ENCODE measurements at places on chromosomes 1 and 21.

GRCh38 chr1:178529364-178530036 is 16.6 kb downstream of the TEX35 start:
- no peak for DNase-seq

GRCh38 chr1:161200421-161200991 is 1.7 kb upstream of the ADAMTS4 start:
- no peak for DNase-seq

- no peak for DNase-seq
Observed at GRCh38 chr21:45019076-45019886, 55.1 kb upstream of the ADARB1 start.

DNA sequence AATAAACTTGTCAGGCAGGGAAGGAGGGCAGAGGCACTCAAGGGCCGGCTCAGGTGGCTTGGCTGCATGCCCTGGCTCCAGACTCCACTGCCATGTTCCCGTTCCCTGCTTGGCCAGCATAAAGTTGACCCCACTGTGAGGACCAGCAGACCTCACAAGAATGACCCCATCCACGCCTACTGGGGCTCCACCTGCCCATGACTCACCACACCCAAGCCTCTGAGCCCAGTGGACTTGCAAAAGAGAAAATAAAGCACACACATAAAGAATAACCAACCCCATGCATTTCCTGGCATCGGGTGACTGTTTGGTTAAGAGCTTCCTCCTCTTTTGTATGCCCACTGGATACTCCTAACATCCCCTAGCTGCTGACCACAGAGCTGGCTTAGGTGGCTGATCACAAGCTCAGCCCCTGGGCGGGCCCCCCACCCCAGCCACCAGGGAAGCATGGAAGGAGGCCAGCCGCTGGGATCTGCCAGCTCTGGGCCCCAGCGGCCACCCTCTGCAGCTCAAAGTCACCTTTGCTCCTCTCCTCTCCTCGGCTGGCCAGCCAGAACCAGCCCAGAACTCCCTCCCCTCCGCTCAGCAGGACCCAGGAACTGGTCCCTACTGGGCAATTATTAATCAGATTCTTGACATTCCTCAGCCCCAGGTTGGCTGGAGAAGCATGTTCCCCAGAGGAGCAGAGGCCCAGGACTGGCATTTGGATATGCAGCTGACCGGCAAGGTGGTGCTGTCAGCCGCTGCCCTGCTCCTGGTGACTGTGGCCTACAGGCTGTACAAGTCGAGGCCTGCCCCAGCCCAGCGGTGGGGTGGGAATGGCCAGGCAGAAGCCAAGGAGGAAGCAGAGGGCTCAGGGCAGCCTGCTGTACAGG is at the start of gene KLHDC7A:
Gene KLHDC7A, plus strand, starts transcription at position 616 of the 875 bp plus-strand sequence. Its CDS starts 52 bp downstream, at position 668.
- no peak for DNase-seq

DNA sequence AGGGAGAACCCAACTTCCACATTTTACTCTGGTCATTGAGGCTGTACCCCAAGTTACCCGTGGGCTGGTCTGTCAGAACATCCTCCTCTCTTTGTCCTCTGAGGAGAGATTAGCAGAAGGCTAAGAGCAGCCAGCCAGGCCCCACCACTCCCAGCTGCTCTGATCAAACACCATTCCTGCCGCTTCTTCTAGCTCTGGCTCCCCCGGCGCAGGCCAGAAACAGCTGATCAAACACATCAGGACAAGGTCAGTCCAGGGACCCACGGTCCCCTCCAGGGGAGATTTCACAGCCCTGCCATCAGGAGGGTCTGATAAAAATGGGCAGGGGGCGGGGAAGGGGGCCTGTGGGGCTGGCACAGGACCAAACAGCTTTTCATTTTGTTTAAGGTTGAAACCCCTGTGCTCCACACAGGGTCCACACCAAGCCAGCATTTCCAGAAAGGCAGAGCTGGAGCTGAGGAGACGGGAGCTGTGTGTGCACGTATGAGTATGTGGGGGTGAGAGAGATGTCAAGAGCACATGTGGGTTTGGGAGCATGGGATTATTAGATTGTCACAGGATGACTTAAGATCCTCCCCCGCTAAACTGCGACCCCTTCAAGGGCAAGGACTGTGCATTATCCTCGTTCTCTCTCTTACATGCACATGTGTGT is 29.9 kb upstream of the EPHA8 start:
- DNase-seq: no peak

DNA sequence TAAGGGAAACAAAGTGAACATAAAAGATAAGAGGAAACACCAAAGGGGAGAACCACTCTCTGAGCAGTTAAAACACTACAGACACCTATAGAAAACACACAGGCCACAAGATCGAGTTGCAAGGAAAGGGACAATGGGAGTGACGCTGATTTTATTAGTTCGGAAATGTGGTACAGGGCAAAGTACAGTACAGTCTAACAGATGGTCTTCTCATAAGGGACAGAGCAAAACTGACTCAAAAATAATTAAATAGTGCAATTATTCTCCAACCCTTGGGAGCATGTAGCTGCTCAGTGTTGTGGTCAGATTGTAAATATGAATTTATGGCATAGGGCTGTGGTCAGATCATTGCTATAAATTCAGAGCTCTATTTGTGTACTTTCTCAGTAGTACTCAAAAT is 352.0 kb downstream of the USH2A start:
- no peak for DNase-seq

DNA sequence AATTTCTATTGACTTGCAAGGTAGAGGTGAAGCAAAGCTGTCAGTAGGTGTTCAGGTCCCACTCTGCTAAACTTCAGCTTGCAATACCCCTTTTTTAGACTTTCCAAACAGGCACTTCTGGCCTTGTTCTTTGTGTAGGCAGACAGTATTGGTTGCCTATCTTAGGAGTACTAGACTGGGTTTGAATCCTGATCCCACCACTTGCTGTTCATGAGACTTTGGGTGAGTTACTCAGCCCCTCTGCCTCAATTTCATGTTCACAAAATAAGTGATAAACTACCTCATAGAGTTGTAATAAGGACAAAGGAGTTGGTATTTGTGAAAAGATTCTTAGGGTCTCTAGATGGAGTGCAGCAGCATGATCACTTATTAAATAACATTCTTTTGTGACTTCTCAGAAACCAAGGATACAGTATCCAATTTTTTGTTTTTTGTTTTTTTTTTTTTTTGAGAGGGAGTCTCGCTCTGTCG is 5.2 kb downstream of the RCC1 start:
- DNase-seq: no peak

GRCh38 chr1:212234431-212235395 is 50.5 kb upstream of the PPP2R5A start:
- DNase-seq: peak; percentile 28

DNA sequence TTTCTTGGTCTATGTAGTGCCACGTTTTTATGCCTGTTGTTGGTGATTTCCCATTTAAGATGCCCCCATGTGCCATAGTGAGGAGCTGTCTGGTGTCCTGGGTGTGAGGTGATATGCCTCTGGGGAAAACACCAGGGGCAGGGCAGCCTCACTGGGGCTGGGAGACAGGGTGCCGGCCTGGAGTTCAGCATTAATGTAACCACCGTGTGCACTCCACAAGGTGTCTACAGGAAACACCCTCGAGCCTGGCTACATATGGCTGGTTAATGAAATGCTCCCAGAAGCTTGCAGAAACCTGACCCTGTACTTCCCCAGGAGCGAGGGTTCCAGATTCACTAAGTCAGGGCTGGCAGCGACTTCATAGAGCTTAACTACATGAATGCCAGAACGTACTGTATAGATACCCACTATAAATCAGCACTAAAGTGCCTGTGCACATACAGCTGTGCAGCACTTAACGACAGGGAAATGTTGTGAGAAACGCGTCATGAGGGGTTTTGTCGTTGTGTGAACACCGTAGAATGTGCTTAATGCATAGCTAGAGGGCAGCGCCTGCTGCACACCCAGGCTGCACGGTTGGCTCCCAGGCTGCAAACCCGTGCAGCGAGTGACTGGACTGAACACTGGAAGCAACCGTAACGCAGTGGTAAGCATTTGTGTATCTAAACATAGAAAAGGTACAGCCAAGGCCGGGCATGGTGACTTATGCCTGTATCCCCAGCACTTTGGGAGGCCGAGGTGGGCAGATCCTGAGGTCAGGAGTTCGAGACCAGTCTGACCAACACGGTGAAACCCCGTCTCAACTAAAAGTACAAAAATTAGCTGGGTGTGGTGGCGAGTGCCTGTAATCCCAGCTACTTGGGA is 10.4 kb downstream of the TFF2 start:
- DNase-seq: no peak

DNA sequence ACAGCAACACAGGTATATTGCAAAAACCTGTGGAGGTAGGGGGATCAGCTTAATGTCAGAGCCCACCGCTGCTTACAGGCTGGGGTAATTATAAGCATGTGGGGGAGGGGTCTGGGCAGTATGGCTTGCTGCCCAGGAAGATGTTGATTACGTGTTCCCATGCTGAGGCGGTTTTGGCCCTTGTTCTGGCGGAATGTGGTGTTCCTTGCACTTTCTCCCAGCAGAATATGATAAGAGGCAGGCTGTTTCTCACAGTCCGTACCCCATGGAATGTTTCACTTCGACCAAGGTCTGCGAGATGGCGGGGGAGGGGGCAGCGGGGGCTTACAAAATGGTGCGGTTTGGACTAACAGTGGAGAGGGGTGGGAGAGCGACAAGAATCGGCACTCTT is 9.8 kb upstream of the HPCAL4 start:
- DNase-seq: peak; percentile 54
